ENCODE measurements at places on chromosomes 2 and 18.

- no peak for DNase-seq
Observed at GRCh38 chr18:55120896-55121295, 161.6 kb upstream of the CCDC68 start.

DNA sequence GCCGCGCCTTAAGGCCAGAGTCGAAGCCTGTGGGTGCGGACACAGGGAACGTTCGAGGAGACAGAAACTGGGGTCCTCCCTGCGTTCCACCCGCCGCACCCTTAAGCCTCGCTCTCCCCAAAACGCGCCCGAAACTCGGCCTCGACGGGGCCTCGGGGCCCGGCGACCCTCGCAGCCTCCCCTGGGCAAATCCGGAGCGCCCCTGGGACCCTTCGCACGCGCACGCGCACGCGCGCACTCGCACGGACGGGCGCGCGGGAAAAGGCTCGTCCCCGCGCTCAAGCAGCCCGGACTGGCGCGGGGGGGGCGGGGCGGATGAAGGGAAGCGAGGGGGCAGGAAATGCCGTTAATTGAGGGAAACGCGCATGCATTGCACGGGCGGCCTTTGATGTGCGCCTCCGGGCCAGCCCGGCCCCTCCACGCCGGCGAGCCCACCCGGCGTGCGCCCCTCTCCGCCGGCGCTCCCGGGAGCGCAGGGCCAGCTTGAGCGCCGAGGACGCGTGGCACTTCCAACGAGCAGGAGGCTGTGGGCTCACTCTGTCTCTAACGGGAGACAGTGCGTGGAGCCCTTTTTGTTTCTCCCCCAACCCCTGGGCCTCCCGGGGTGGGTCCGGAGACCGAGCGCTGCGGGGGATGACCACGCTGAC is 5.4 kb upstream of the SALL3 start:
- DNase-seq, result no peak

GRCh38 chr18:34115409-34116081 is 109.2 kb downstream of the NOL4 start:
- DNase-seq, result no peak

GRCh38 chr18:35268821-35269220 is 21.2 kb downstream of the ZSCAN30 start:
- no peak for DNase-seq

DNA sequence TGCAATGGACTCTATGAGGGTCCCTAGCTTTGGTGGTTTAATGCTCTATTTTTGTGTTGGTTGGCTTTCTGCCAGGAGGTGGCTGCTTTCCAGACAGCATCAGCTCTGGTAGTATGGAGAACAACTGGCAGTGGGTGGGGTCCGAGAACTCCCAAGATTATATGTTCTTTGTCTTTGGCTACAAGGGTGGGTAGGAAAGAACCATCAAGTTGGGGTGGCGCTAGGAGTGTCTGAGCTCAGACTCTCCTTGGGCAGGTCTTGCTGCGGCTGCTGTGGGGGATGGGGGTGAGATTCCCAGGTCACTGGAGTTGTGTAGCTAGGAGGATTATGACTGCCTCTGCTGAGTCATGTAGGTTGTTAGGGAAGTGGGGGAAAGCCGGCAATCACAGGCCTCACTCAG is 976.1 kb upstream of the GYPC start:
- DNase-seq, result no peak

GRCh38 chr18:55309249-55309648 is 278.7 kb downstream of the TCF4 start:
- no peak for DNase-seq

DNA sequence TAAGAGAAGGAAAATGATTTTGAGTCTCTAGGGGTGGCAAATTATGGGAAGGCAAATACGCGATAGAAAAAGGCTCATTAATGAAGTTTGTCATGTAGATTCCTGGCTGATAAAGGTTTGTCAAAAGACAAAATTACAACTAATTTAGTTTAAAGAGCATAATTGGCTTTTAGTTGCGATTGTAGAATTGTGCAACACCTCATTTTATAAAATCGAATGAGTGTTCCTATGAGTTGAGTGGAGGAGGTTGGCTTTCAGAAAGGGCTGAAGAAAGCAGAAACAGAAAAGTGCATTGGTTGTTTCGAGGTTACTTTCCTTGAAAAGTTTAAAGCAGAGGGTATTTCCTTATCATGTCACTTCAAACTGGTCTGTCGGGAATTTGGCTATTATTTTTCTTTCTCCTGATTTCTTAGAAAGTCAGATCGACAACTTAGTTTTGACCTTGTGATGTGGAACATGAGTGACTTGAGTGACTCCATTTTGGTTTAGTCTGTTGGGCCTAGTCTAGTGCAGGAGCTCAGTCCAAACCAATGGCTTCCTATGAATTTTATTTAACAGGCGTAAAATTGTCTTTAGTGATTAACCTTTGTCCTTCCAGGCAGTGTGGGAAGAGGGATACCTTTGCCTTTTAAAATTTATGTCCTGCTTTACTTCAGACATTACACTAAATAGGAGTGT is 2.2 kb upstream of the PCYOX1 start:
- no peak for DNase-seq

- no peak for DNase-seq
Observed at GRCh38 chr2:938181-939005, 12.3 kb upstream of the SNTG2 start.

- no peak for DNase-seq
Observed at GRCh38 chr2:211982162-211982561, 556.4 kb downstream of the ERBB4 start.

DNA sequence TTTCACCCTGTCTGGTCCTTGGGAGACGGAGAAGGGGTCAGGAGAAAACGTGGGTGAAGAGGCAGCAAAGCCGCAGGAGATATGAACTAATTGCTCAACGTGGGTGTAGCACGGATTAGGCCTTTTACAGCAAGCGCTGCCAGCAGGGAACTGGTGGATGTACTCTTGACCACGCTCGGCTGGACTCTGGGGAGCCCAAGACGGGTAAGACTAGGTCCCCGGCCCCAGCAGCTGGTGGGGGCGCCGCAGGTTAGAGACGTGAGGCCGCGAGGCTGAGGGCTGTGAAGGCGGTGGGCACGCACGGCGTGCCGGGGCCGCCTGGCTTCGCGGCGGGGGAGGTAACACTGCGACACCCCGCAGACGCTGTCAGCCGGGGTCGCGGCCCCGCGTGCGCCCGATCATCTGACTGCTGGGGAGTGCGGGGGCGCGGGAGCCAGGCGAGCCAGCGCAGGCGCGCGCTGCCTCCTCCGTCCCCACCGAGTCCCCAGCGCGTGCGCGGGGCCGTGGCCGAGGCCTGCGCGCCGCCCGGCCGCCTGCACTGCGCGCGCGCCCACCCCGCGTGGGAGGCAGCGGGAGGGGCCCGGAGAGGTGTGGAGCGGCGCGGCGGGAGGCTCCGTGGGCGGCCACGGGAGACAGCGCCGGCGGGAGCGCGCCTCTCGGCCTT is at the start of gene CLIP4:
TSS of gene CLIP4 (plus strand) at position 470 of the 664 bp plus-strand sequence. CDS start 5,974 bp downstream, outside the sequence.
- peak; percentile 56 for DNase-seq

DNA sequence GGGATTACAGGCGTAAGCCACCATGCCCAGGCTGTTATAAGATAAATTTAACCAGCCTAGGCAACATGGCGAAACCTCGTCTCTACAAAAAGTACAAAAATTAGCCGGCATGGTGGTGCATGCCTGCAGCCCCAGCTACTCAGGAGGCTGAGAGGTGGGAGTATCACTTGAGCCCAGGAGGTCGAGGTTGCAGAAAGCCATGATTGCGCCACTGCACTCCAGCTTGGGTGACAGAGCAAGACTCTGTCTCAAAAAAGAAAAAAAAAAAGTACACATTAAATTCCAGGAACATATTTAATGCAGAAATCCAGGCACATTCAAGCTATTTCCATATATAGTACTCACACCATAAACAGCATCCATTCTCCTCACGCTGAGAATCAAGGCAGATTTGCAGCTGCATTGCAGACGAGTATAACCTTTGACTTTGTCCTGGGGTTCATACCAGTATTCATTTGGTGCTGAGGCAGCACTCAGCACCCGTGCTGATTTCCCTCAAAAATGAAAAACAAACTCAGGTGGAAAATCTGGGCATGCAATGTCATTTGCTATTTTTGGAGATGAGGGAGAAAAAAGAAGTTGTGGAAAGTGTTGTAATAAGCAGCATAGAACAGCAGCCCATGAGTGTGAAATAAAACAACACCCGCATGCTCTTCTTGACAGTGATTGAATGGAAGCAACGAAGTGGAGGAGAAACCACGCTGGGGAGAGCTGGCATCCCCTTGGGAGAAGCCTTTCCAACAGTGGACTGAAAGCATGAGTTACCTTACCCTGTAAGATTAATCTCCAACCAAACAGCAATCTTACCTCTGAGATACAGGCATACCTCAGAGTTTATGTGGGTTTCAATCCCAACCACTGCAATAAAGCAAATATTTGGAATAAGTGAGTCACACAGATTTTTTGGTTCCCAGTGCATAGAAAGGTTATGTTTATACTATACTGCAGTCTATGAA is 46.8 kb upstream of the ANXA4 start:
- DNase-seq, result peak; percentile 50

Measured in epithelial cell of esophagus (primary cell).